Cerebellar nuclear complex (tissue), 1 donor: ENCODE measurements at places on chromosomes 13 and 19.

DNA sequence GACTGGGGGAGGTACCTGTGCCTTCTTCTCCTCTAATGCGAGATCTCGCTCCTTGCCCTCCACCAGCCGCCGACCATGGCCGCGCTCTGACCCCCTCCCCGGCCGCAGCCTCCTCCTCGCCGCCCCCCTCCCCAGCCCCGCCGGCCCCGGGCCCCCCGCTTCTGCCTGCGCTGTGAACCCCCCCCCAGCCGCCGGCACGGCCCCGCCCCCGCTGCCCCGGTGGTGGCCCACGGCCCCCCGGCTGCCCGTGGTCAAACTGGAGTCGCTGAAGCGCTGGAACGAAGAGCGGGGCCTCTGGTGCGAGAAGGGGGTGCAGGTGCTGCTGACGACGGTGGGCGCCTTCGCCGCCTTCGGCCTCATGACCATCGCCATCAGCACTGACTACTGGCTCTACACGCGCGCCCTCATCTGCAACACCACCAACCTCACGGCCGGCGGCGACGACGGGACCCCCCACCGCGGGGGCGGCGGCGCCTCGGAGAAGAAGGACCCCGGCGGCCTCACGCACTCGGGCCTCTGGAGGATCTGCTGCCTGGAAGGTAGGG is at the start of gene CACNG8:
Gene CACNG8 (plus strand): TSS at position 51 of the 545 bp plus-strand sequence.
- no peak for DNase-seq

DNA sequence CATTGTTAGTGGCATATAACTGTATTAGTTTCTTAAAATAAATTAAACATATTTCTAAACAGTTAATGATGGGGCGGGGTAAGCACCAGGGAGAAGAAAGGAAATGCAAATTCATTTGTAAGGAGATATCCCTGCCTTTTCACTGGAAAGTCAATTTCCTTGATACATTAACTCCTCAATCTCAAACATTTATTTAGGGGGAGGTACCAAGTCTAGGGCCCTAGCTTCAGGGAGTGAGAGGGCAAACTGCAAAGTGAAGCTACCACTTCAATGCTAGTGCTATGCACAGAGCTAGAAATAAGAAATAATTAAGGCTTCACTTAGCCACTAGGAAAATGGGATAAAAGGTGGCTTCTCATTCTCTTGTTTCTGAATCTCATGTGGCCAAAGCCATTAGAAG is 115.3 kb upstream of the FNDC3A start:
- DNase-seq = no peak

DNA sequence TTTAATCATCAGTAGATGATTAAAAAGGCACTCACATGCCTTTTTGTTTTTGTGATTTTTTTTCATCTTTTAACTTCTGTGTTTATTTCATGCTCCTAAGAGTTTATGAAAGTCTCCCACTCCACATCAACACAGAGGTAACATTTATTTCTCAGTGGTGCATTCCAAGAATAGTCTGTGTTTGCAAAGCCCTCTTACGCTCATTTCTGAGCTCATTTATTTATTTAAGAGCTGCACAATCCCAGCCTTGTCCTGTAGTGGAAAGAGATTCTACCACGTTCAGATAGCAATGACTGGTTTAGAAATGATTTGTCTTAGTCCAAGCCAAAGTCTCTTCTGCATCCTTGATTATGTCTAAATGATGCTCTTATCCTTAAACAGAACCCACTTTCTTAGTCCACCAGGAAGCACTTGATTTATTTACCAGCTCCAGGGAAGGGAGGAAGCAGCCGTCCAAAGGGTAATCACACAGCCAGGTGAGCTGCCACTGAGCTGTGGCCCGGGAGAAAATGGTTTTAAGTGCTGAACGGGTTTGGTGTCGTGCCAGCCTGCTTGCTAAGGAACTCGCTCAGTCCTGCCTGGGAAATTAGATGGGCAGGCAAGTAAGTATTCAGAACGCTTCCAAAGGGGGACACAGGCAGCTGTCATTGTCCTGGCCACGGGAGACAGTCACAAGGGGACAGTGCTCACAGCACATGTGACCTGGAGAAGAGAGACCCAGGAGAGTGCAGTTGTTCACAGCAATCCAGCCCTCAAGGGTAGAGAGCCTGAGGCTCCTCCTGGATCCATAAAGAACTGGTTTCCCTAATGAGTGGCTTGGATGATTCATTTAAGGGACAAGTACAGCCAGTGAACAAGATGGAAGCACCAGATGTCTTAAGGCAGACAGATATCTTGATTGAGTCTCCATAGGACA is 131.8 kb upstream of the WASF3 start:
- DNase-seq = peak; percentile 13

DNA sequence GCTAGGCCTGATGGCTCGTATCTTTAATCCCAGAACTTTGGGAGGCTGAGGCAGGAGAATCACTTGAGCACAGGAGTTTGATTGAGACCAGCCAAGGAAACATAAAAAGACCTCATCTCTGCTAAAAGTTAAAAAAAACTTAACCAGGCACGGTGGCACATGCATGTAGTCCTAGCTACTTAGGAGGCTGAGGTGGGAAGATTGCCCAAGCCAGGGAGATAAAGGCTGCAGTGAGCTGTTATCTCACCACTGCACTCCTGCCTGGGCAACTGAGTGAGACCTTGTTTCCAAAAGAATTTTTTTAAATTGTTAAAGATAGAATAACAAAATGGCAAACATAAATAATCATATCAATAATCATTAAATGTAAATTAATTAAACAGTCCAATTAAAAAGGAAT is 365.8 kb downstream of the MTUS2 start:
- DNase-seq = no peak

- no peak for DNase-seq
Observed at GRCh38 chr19:47637550-47637949, 28.6 kb downstream of the BICRA start.

DNA sequence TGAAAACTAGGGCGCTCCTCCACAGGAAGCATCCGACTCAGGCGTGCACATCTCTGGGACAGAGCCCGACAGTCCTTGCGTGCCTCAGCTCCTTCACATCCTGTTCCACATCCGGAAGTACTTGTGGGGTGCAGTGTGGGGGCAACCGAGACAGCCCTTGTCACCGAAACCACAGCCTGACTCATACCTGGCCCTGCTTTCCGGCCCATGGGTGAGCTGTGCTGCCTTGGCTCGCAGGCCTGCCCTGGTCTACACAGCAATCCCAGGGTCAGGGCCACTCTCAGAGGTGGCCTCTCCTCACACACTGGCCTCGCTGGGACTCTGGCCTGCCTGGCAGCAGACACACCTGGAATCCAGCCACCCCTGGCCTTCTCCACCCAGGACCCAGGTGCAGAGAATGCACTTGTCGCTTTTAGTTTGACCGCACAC is 100.4 kb downstream of the STK24 start:
- DNase-seq = no peak

DNA sequence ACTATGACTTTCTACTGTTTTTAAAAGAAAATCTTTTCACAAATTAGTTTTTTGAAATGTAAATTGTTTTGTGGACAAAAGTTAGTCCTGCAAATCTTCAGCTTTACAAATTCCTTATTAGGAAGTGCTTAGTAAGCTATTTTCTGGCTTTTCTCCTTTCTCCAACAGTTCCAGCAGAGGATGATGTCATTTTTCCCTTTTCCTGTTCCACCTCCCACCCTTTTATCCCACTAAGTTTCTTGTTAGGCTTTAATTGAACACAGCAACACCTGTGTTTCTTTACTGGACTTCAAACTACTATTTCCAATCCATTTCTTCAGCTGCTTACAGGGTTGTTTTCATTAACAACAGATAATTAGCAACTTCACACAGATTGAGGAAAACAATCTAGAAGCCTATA is 389.2 kb downstream of the NDFIP2 start:
- no peak for DNase-seq

DNA sequence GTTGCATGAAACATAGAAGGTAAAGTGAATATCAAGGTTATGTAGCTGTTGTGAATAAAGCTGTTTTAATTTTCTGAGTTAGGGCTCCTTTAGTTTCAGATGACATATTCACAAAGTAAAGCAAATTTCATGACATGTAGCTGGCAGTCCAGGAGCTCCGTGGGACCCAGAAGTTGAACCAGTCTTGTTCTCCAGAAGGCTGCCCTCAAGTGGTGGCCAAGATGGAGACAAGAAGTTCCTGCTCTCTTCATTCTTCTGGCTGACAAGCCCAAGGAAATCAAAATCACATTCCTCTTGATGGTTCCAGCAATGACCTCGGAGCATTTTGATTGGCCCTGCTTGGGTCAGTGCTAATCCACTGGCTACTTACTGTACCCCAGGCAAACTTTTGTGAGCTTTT is 128.7 kb downstream of the LIG4 start:
- no peak for DNase-seq
